Omental fat pad (tissue), 4 donors: ENCODE measurements at places on chromosomes 7 and 10. TPM values are rescaled to one million over a fixed set of nuclear protein-coding genes. Genes with fewer than 3 reads are reported as not detected.

Gene AGAP9
- total RNA-seq = 9.9 TPM

- no peak for DNase-seq
These were observed 161.0 kb downstream of the GRID1 start for GRCh38 chr10:86205306-86206239.

- DNase-seq = no peak
These were observed 66.7 kb upstream of the FAM20C start for GRCh38 chr7:125661-126060.

DNA sequence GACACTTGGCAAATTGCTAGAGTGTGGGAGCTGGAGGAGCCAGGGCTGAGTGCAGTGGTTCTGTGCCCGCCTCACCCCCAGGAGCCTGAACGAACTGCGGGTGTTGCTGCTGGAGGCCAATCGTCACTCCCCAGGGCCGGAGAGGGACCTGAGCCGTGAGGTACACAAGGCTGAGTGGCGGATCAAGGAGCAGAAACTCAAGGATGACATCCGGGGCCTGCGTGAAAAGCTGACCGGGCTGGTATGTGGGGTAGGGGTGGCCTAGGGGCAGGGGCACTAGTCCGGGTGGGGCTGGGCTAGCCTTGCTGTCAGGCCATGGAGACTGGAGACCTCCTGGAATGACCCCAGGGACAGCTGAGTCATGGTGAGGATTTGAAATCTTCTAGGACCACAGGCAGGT is 56.7 kb upstream of the GTF2IRD1 start:
- DNase-seq = no peak

GRCh38 chr10:103490986-103491314 is 2.6 kb upstream of the NEURL1 start:
- DNase-seq = no peak

DNA sequence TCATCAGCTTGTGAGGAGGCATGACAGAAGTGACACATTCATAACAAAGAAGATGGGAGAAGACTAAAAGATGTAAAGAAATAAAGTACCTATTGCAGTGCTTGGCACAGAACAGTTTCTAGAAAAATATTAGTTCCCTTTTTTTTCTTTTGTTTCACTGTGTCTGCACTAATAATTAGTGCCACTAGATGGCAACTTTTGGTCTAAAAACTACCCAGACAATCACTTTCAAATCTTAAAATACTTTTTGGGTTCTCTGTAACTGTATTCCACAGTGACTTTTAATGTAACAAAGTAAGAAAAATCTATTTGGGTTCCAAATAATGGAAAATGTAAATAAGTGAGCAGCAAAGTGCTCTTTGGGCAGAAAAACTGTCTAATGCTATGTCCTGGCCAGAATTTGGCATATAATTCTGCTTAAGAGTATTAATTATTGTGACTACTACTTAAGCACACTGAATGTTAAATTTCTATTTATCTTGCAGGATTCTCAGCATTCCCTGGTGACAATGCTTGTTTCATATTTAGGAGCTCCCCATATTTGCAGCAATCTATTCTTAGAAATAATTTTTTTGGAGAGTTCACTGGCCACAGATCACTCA is 134.8 kb upstream of the KIF5B start:
- DNase-seq = no peak

- no peak for DNase-seq
These were observed 361.1 kb downstream of the HGF start for GRCh38 chr7:81408728-81409127.

DNA sequence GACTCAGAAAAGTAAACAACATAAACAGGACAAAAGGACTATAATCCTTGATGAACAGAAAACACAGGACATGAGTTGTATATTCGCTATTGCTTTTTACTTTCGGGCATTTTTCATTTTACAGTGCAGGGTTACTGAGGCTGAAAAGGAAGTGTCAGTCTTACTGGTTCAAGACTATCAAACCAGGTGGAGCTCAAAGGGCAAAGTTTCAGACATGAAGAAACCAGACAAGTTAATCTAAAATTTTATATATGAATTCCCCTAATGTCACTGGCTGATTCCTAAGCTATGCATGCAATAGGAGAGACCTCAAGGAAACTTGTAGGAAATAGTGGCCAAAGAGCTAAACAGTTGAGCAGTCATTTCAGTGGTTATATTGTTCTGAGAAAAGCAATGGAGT is 11.4 kb downstream of the TCAF1 start:
- DNase-seq = no peak

DNA sequence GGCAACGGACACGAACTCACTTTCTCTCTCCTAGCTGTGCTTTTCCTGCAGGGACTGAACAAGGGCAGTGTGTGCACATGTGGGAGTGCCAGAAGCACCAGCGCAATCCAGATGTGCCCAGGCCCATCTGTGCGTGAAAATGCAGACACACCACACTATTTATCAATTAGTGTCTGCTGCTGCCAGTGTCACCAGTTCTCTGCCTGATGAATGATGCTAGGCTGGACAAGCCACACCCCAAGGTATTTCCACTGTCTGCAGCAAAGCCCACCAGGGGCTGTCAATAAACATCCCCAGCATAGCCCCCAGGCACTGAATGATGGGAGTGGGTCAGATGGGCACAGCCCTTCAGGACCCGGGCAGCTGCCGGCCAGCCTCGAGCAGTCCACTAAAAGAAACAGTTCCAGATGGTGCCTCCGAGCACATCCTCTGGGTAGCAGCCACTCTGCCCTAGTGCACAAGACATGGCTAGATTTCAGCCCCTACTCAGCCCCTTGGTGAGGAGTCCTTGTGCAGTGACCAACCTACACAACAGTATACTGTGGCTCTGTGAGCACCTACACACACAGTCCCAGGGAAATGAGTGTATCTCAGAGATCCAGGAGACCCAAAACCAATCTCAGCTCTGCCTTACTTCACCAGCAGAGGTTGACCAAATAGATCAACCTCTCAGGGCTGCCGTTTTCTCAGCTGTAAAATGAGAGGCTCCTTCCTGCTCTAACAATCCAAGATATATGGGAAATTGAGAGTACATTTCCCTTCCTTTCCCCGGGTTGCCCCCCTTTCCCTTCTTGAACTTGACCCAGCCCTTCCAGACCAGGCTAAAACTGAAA is 314.7 kb downstream of the PLXNA4 start:
- no peak for DNase-seq

DNA sequence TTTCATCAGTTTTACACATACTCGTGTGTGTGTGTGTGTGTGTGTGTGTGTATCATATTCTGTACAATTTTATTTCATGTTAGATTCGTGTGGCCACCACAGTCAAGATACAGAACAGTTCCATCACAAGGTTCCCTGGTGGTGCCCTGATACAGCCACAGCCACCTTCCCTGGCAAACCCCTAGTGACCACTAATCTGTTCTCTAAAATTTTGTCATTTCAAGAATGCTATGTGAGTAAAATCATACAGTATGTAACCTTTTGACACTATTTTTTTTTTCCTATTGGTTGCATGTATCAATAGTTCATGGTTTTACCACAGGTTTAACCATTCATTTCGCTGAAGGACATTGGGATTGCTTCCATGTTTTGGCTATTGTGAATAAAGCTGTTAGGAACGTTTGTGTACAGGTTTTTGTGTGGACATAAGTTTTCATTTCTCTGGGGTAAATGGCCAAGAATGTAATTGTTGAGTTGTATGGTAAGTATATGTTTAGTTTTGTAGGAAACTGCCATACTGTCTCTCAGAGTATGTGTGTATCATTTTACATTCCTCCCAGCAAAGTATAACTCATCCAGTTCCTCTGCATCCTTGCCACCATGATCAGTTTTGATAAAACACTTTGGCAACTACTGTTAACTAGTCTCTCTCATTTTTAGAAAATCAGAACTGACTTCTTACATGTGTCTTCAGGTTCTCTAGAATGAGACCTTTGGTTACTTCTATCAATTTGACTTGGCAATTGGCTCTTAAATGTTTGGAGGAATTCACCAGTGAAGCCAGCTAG is 20.6 kb downstream of the KLHDC10 start:
- DNase-seq = no peak

DNA sequence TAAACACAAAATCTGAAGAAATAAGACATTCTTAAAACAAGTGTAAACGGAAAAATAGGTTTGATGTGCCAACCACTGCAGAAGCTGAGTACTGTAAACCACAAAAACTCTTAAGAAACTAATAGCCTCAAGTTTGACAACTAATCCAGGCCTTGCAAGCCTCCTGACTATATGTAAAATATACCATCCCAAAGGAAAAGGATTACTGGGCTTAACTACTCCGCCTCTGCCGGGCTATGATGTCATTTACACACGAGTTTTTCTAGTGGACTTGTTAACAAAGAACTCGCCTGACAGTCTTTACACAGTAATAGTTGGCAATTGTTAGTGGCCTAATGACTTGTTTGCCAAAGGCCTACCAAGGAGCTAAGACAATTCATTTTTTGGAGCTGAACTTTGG is 2.1 kb downstream of the KIF5B start:
- DNase-seq = no peak
